ENCODE measurements at places on chromosomes 3 and 15.

DNA sequence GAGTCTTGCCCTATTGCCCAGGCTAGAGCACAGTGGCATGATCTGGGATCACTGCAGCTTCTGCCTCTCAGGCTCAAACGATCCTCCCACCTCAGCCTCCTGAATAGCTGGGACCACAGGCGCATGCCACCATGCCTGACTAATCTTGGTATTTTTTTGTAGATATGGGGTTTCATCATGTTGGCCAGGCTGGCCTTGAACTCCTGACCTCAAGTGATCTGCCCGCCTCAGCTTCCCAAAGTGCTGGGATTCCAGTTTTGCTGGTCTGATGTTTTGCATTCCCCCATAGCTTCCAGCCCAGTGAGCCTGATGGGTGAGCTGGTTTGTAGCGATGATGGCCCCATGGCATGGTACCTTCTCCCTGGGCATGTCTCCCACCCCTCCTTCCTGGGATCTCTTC, 4.7 kb upstream of the MESP1 start:
- DNase-seq: no peak

DNA sequence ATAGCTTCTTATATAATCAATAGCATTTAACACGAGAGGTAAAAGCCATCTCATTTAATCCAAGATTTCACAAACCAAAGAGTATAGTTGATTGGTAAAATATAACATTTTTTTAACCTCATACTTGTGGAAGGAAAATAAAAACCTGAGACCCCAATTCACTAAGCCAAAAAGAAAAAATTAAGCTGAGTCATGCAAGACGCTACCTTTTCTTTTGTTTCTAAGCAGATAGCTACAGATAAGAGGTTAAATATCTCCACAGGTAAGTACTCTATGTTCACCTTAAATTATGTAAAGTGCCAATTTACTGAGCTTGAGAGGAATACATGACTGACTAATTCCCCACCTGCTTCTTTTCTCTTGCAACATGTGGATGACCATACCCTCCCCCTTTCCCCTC, 656.4 kb downstream of the MECOM start:
- DNase-seq: no peak

DNA sequence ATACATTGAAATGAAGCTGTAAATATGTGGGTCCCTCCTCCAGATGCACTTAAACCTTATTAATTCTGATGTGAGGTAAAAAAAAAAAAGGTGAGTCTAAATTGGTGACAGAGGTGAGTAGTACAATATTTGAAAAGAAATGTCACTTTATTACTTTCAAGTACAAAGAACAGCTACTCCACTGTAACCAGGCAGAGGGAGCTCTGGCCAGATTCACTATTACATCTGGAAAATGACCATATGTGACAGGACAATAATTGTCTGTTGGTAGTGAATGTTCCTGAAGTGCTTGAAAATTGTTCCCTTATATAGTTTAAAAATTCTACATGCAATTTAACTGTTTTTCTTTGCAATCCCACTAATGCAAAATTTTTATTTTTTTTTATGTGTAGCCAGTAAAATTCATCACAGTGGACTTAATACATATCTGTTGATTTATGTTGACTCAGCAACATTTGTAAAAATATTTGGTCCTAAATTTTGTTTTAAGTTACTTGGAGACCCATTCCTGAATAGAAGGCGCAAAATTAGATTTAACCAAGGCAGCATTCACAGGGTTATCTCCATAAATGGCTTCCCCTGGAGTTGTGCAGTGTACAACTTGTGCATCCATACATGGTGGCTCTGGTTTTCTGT, 231.9 kb upstream of the TBC1D5 start:
- no peak for DNase-seq

- DNase-seq: no peak
Observed at GRCh38 chr3:126320517-126321293, 36.5 kb downstream of the KLF15 start.

- no peak for DNase-seq
Observed at GRCh38 chr3:55812394-55813013, 325.4 kb upstream of the WNT5A start.

DNA sequence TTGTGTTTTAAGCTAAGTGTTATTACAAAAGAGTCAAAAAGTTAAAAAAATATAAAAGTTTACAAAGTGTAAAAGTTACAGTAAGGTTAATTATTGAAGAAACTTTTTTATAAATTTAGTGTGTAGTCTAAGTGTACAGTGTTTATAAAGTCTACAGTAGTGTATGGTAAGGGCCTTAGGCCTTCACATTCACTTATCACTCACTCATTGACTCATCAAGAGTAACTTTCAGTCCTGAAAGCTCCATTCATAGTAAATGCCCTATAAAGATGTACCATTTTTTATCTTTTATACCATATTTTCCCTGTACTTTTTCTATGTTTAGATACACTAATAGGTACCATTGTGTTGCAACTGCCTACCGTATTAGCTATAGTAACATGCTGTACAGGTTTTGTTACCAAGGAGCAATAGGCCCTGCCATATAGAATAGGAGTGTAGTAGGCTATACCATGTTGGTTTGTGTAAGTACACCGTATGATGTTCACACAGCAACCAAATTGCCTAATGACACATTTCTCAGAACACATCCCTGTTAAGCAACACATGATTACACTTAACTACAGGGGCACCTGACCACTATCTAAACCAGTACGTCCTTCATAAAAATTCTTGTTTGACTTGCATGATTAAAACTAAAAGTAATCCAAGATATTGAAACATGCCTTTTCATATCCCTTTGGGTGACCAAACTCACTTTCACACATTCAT, 17.2 kb downstream of the RAD18 start:
- no peak for DNase-seq

GRCh38 chr3:12809001-12809400, 12.5 kb downstream of the CAND2 start:
- DNase-seq: no peak

DNA sequence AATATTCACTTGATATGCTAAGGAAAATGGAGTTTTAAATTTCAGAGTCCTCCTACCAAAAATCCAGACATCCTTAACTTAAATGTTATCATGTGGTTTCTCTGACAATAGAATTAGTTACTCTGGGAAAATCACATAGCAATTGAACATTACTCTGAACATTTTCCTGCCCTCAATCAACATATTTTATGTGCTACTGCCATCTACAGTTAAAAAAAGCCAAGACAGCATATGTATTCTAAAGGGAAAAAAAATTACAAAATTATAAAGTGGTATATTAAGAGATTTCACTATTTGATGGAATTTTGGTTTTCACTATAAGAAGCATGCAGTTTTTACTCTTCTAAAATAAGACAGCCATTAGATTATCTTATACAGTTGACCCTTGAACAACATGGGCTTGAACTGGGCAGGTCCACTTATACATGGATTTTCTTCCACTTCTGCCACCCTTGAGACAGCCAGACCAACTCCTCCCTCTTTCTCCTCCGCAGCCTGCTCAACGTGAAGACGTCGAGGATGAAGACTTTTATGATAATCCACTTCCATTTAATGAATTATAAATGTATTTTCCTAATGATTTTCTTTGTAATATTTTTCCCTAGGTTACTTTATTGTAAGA, 122.3 kb downstream of the ATP1B3 start:
- no peak for DNase-seq

DNA sequence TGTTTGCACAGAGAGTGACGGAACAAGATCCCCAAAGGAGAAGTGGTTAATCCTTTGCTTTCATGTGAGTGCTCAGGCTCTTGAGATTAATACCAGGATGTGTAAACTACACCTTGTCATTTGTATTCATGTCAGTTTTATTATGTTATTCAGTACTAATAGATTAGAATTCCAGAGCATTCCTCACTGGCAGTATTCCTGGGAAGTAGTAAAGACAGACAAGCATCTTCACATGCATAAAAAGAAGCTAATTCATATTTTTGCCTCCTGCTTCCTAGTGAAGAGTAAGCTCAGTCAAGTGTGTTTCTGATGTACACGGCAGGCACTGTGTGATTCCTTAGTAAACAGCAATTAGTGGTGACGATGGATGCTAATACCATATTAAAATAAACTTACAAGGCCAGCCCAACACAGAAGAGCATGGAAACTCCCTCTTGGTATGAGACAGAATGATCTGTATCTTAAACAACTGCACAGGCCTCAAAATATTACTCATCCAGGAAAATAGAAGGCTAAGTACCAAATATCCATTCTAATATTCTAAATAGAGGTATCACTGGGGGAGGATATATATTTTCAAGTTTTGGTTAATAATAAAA, 336.8 kb upstream of the MCTP2 start:
- no peak for DNase-seq

- no peak for DNase-seq
Observed at GRCh38 chr15:27527490-27528067, 556.6 kb downstream of the GABRG3 start.

GRCh38 chr3:48555231-48555948, 1.2 kb downstream of the PFKFB4 start:
- DNase-seq: no peak

All from amniotic stem cell (primary cell).